Left hindlimb (tissue), 1 donor: ENCODE measurements at places on chromosomes 16 and 17.

- DNase-seq, result no peak
Observed at GRCh38 chr16:56894331-56894917, 29.4 kb downstream of the SLC12A3 start.

DNA sequence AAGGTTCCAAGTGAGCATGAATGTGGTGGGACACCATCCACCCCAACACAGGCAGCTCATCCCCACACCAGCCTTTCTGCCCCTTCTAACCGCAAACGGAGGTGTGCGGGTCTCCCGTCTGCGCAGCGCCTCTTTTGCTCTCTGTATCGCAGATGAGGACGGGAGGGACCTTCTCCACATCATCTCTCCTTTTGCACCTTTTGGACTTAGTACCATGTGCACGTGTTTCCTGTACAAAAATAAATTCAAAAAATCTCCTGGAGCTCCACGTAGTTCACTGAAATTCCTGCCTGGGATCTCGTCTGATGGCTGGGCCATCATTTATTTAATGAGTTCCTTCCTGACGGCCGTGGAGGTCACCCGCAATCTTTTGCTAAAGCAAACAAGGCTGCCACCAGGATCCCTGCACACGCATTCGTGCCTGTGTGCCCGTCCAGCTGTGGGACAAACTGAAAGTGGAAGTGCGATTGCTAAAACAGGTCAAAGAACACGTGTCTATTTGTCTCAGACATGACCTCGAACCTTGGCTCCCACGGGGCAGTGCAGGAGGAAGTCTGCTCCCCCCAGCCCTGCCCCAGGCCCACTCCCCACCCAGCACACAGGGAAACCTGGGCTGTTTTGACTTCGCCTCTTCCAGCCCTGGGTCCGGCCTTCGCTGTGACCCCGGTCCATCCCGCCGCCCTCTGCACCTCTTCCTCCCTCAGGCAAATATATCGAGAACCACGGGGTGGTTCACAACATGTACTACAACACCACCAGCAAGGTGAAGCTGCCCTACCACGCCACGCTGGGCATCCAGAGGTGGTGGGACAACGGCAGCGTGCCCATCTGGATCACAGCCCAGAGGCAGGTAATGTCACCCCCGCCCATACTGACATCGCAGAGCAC is 2.3 kb downstream of the ENPP7 start:
- DNase-seq, result no peak

GRCh38 chr17:73604476-73604875 is 39.8 kb downstream of the SDK2 start:
- no peak for DNase-seq

DNA sequence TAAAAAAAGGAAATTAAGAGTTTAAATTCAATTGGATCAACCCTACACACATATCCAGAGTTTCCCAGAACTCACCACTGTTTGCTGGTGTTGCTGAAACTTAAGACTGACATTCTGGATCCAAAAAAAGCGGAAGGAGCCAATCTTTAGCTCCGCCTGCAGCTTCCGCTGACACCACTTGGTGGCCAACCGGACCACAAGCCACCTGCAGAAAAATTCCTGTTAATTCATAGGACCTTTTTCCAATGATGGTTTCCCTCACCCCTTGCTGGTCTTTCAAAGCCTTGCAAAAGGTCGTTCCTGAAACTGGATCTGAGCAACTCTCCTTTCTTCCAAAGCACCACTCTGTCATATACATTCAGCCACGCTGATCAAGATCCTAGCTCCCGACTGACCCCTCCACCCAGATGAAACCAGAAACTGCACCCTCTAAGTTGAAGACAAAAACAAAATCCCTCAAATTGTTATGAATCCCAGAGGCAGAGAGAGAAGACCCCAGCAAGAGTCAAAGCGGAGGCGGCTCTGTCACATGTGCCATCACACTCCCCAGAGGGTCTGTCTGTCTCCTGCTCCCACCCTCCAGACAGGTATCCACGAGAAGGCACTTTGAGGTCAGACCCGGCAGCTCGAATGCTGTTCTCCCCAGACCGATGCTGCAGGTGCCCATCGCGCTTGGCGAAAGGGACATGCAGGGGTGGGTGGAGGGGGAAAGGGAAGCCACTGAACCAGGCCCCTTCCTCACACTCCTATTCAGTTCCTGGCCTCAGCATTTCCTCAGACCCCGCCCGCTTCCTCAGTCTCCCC is 773 bp downstream of the BLTP2 start:
- DNase-seq, result no peak

GRCh38 chr17:627051-627450 is 87.6 kb downstream of the VPS53 start:
- DNase-seq, result no peak

- no peak for DNase-seq
Observed at GRCh38 chr16:66906916-66907836, 11.5 kb downstream of the CDH16 start.

DNA sequence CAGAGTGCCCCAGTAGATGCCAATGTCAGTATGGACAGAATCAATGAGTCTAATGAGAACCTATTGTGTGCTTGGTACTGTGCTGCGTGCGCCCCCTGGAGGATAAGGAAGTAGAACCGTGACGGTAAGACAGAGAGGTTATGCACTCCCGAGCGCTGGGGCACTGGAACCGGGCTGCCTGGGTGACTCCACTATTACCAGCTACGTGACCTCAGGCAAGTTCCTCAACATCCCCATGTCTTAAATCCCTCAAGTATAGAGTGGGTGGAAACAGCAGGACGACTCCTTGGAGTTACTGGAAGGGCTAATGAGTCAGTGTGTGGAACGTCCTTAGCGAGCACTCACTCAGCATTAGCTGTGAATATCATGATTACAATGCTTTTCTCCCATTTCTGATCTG is 16.2 kb downstream of the CHST4 start:
- no peak for DNase-seq

- DNase-seq, result no peak
Observed at GRCh38 chr17:45036691-45037090, 14.7 kb downstream of the DCAKD start.

DNA sequence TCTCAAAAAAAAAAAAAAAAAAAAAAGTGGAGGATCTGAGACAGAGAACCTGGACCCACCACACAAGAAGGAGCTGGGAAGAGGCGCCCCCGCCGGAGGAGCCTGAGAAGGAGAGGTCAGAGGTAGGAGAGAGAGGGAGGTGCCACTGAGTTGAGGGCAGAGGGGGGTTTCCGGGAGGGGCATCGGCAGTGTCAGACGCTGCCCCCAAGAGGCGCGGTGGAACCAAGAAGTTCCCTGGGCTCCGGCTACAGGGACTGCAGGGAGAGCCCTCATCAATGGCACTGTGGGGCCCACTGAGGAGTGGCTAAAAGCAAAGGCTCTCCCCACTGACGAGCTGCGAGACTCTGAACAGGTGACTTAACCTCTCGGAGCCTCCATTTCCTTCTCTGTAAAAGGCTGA is 4.2 kb downstream of the CCDC42 start:
- no peak for DNase-seq

GRCh38 chr16:14168146-14168545 is 97.0 kb downstream of the MRTFB start:
- DNase-seq, result no peak

DNA sequence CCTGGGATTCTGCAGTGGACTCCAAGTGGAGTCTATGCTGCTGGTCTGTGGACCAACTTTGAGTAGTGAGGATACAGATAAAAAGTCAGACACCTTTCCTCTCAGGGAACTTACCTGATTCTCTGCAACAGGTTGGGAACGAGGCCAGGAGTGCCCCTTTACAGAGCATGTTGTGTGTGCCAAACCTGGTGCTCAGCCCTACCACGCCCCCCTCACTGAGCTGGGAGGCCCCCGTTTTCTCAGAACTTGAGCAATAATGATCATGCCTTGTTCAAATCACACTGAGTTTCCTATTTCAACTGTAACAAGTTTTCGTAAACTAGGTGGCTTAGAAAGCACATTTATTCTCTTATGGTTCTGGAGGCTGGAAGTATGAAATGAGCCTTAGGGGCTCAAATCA is 182.0 kb downstream of the COPRS start:
- no peak for DNase-seq

DNA sequence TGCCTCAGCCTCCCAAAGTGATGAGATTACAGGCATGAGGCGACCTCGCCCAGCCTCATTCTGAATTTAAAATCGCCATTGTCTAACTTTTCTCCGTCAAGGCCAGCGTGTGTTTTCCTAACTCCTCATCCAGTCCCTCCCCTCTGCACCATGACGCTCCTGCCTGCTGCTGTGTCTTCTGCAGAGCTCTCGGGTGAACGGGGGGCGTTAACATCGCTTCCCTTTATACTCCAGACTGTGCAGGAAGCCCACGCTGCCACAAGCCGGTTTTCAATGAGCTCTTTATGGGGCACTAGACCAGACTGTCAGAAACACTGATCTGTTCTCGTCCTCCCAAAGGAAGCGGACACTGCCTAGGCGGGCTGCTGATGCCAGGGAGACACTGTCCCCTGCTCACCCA is 13.2 kb downstream of the AANAT start:
- peak; percentile 67 for DNase-seq

DNA sequence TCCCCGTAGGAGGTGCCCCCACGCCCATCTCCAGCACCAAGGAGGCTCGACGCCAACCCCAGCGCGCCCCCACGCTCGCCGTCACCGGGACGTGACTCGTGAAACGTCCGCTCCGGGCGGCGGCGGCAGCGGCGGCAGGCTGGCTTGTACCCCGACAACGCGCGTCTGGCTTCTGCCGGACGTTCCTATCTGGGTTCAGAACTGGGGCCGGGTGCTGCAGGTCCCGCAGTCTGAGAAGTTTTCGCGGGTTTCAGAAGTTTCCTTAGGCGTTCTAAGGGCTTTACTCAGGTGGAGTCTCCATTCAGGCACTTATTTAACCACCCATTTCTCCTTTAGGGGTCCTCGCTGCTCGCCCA is 672 bp upstream of the ALKBH5 start:
- DNase-seq, result peak; percentile 93

- no peak for DNase-seq
Observed at GRCh38 chr16:21698169-21699032, 34.6 kb downstream of the OTOA start.

- DNase-seq, result no peak
Observed at GRCh38 chr16:47073223-47074155, 70.3 kb downstream of the NETO2 start.

DNA sequence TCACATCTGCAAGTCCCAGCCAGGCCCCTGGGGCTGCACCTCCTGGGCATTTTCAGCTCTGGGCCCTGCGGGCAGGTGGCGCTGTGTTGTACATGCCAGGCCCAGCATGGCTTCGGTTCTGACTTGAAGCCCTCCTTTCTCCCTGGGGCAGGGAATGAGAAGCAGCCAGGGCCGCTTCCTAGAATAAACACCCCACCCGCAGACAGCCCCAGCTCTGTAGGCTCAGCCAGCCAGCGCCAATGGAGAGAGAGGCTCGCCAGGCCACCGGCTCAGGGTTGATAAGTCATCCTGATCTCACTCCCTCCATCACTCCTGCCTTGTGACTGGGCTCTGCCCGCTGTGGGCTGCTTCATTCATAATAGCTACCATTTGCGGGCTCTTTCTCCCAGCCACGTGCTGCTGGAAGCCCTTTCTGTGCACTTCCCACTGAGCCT is 6.0 kb upstream of the GLIS2 start:
- DNase-seq, result no peak
